ENCODE measurements at places on chromosomes 16 and 17.

DNA sequence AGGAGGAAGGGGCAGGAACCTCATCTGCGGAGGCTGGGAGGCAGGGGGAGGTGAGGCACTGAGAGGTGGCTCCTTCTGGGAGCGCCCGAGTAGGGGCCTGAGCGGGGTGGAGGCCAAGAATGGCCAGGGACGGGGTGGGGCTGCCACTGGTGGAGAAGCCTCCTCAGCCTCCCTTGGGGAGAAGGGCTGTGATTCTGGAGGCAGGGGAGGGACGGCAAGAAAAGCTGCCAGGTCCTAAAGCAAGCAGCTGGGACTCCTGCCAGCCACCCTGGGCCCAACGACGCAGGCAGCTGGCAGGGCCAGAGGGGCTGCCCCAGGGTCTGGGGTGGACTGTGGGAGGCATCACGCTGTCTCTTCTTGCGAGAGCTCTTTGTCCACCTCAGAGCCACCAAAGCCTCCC, 12.7 kb upstream of the MLKL start:
- no peak for DNase-seq

DNA sequence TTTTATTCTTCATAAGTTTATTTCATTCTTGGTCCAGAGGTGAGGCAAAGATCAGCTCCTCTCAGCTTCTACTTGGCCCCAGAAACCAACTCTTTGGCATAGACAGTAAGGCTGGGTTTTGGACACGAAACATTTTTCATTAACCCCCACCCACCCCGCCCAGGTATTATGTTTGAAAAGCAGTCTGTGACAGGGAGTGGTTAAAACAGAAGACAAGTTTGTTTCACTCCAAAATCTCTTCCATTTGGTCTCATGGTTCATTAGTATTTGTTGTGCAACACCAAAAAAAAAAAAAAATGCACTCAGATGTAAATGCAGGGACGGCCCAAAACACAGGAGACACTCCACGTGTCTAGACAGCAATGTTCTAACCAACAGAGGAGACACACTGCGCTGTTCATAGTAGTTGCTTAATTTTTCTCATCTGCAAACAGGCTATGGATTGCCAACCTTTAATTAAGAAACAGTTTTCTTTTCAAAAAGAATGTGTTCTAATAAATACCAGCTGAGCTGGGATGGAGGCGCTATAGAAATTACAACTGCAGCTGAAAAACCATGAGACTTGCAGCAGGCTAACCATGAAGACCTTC, 39.8 kb upstream of the MMP2 start:
- no peak for DNase-seq

DNA sequence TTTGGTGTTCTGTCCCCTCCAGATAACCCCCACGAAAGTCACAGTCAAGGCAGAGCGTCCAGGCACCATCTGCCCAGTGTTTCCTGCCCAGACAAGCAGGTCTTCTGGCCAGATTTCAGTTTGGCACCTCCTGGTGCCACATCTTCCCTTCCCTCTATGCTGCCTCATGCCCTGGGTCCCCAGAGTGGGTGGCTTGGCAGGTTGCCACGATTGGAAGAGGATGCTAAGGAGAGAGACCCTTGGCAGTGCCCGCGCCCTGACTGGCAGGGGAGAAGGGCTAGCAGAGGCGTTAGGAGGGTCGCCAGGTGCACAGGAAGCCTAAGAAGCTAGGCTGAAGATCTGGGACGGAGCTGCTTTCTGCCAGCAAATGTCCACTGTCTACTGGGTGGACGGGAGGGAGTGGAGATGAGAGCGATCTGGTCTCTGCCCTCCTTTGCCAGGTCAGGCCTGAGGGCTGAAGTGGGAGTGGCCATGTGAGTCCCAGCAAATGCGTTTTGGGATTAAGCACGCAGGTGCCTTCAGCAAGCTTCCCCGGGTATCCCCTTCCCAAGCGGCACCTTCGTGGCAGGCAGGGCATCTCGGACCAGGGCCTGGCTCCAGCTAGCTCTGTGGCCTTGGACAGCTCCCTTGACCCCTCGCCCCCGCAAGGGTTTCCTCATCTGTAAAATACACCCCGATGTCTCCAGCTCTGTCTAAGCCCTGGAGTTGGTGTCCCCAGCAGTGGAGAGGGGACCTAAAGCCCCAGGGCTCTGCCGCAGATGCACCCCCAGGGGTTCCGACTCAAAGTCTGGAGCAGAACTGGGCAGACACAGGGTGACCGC, 13.4 kb upstream of the CD300A start:
- no peak for DNase-seq

GRCh38 chr17:48541036-48541576, 3.8 kb downstream of the HOXB2 start:
- DNase-seq: no peak

GRCh38 chr17:40529991-40530390, 28.6 kb upstream of the TNS4 start:
- DNase-seq: no peak

DNA sequence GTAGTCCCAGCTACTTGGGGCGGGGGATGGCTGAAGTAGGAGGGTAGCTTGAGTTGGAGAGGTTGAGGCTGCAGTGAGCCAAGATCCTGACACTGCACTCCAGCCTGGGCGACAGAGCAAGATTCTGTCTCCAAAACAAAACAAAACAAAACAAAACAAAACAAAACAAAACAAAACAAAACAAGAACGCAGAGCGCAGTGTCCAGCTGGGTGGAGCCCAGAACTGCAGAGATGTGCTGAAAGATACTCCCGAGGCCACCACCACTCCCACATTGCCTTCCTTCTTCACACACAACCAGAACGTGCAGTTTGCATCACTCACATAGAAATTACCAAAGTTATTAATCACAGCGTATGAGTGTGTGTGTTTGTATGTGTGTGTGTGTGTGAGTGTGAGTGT, 222.9 kb upstream of the ASIC2 start:
- DNase-seq: no peak

GRCh38 chr16:64287655-64288528, 834.0 kb downstream of the CDH11 start:
- DNase-seq: no peak

DNA sequence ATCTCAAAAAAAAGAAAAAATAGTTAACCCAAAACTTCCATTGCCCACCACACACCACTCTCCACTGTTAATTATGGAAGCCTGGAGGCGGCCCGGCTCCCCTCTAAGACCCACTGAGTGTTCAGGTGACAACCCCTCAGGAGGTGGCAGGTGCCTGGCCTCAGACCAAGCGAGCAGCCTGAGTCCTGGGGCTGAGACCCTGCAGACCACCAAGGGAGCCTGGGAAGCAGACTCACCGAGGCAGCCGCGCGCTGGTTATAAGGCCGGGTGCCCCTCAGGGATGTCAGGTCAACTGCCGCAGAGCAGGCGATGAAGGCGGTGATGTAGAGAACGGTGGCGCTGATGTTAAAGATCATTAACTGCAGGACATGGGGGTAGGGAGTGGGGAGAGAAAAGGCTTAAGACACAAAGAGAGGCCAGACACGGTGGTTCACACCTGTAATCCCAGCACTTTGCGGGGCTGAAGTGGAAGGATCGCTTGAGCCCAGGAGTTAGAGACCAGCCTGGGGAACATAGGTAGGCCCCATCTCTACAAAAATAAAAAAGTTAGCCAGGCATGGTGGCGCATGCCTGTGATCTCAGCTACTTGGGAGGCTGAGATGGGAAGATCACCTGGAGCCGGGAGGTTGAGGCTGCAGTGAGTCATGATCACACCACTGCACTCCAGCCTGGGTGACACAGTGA, 13.3 kb downstream of the ARL2BP start:
- DNase-seq: no peak

- no peak for DNase-seq
Observed at GRCh38 chr17:1182811-1183170, 3.0 kb upstream of the ABR start.

DNA sequence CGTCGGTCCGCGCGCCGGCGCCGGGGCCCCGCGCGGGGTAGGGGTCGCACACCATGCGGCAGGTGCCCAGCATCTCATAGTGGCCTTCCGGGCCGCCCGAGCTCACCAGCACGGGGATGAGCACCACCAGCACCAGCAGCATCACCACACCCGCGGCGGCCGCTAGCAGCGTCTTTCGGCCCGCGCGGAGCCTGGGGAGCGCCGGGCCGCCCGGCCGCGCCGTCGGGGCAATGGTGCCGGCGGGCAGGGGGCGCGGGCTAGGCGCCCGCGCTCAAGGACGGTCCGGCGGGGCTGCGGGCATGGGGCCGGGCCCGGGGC, 237 bp downstream of the C1QL1 start:
- no peak for DNase-seq

- DNase-seq: no peak
Observed at GRCh38 chr16:12162151-12162985, 185.8 kb downstream of the SNX29 start.

DNA sequence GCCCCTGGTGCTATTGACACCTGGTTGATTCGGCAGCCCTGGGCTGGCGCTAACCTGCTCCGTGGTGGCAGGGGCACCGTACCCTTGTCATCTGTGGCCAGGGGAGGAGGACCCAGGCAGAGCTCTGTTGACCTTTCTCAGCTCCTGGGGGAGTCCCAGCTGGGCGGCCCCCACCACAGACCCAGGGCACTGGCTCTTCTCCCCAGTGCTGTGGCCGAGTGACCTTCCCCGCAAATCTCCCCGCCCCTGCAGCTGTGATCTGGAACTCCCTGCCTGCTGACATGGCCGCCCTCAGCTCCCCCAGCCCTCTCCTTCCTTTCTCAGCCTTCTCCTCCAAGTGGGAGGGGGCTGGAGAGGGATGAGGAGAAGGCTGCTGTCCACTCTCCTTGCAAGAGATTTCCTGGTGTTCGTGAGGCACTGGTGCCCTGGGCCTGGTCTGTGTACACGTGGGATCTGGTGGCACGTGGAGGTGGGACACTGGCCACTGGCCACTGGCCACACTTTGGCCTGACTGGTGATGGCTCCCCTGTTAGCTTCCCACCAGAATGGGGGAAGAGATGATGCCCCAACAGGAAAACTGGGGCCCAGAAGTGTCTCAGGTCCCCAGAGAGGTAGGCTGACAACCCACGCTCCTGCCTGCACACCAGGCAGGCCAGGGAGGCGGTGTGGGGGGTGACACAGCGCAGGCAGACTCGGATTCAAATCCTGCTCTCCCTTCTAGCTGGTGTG, 8.2 kb downstream of the FMNL1 start:
- DNase-seq: no peak

DNA sequence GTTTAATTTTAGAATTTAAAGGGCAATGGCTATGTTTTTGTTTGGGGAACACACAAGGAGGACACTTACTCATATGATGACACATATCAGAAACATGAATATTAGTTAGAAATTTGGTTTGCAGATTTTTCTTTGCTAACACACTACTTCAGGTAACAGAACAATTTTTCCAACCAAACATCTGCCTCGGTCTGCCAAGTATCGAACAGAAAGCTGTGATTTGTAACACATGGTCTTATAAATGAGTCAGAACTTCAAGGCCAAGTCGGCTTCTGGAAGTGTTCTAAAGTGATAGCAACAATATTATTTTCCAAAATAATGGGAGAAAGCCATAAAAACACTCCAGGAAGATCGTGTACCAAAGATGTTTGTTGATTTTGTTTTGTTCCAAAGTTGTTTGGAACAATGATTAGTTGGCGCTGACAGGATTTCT, 75.9 kb upstream of the PMFBP1 start:
- no peak for DNase-seq

DNA sequence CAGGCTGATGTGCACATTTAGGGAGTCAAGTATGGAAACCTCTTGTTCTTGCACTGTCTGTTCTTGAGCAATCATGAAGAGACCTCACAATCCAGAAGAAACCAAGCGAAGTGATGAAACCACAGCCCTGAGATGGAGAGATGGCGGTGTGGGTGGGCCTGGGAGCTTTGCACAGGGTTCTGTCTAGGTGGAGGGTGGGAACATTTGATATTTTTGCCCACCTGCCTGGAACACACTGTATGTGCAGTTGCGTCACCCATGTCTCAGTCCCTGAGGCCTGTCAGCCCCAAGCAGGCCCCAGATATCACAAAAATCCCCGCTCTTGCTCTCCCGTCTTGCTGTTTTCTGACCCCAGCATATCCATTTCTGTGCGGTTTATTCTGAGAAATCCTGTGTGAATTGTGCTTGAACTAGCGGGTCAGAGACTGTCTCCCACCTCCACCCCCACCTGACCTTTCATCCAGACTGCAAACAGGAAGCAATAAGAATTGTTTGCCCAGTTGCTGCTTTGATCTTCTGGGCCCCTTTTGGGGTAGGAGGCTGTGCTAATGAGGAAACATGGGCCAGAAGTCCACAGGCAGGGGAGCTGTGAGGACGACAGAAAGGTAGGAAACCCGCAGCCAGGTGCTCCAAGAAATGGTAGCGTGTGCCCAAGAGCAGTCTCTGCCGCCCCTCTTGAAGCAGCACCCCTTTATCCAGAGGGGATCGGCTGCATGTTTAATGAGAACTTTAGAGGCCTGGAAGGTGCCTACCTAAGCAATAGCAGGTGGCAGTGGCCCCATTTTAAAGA, 183.8 kb downstream of the CCDC182 start:
- no peak for DNase-seq

DNA sequence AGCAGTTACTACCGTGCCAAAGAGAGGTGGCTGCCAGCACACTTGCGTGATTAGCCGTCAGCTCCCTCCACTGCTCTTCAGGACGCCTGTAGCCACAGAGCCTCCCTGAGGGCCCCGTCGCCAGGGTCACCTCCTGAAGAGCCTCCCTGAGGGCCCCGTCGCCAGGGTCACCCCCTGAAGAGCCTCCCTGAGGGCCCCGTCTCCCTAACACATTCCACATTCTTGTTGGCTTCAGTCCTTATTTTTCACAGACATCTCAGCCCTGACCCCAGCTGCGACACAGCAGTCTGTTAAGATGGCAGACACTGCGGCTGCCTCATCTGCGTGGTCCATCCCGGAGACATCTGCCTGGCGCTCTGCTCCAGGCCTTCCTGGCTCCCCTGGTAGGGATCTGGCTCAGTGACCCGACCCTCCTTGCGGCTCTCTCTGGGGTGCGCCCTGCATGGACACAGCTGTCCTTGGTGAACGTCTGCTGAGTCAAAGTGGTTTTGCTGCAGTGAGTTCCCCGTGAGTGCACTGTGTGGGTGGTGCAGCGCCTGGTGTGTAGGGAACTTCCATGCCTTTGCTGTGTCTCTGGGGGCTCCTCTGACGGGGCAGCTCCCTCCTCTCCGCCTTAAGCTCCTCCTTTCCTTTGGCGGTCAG, 11.4 kb downstream of the ACSF3 start:
- no peak for DNase-seq

DNA sequence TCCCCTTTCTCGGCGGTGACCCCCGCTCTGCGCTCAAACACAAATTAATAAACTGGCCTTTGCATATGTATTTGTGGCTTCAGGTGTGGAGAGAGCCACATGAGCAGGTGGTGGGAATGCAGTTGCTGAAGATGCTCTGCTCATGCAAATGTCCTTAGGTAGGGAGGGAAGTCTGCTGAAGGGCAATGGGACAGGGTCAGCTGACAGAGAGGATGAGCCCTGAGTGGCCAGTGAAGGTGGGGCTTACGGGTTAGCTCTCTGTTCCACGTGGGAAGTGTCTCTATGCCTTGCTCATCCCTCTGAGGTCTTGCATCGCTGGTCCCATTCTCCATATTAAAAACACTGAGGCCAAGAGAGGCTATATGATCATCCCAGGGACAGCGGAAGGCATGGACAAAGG, 74.2 kb upstream of the CCL1 start:
- DNase-seq: no peak
